Nucleus accumbens (tissue), 56 donors: ENCODE measurements at places on chromosomes 1 and 21.

- no peak for DNase-seq
Observed at GRCh38 chr1:13735168-13735930, 35.4 kb downstream of the PRDM2 start.

DNA sequence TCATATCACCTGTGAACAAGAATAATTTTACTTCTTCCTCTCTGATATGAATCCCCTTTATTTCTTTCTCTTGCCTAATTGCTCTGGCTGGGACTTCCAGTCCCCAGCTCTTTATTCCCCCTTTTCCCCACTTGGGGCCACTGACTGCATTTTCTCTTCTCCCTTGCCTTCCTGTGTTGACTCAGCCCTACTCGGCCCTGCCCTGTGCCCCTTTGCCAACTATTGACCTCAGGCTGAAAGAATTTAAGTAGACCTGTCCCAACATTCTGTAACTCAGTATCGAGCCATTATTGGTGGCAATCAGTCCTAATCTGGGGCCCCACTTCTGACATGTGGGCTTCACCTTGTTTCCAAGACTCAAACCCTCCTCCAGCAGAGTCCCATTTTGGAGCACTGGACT, 60.6 kb upstream of the STUM start:
- DNase-seq: no peak

DNA sequence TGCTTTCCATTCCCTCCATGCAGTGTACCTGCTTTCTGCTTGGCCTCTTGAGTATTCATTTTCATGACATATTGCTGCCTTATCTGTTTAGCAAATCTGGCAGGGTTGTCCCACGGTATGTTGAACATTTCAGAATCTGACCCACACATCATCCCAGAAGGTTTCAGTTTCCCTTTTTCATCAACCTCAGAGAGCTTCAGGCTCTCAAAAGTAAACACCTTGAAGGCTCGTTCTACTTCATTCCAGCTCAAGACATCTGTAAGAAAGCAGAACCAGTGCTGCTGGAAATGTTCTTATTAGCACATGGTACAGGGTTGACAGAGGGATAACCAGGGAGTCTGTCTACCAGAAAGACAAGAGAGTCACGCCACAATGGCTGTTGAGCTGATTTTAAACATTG, 103.6 kb downstream of the SPAG17 start:
- no peak for DNase-seq

DNA sequence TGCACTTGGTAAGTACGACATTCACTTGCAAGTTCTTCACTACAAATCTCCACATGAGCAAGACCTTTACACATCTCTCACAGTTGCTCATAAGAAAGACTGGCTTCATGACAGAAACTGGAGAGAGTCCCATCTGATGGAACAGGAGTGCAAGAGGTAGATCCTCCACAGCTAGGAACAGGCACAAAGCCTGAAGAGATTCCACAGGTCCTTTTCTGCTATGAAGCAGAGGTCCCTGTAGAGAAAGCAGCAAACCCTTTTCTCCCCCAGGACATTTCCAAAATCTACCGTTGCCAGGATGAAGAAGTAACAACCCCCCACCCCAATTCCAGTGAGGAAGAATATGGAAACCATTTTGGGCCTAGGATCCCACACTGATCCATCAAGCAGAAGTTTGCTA, 47.3 kb downstream of the EIF4G3 start:
- DNase-seq: no peak

DNA sequence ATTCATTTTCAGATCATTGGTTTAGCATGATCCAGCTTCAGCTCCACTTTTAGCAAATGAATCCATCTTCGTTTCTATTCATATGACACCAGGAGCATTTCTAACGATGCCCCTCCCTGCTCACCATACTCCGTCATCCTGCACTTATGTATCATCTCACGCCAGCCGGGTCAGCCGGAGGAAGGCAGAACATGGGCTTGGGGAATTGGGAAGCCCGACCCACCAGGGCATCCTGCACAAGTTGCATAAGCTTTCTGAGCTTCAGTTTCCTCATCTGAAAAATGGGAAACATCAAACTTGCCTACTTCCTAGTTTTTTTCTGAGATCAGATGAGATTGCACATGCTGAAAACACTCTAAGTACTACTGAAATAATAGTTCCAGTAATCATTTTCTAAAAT, 194.7 kb downstream of the AK5 start:
- no peak for DNase-seq

- no peak for DNase-seq
Observed at GRCh38 chr1:193320270-193320669, 133.9 kb upstream of the B3GALT2 start.

DNA sequence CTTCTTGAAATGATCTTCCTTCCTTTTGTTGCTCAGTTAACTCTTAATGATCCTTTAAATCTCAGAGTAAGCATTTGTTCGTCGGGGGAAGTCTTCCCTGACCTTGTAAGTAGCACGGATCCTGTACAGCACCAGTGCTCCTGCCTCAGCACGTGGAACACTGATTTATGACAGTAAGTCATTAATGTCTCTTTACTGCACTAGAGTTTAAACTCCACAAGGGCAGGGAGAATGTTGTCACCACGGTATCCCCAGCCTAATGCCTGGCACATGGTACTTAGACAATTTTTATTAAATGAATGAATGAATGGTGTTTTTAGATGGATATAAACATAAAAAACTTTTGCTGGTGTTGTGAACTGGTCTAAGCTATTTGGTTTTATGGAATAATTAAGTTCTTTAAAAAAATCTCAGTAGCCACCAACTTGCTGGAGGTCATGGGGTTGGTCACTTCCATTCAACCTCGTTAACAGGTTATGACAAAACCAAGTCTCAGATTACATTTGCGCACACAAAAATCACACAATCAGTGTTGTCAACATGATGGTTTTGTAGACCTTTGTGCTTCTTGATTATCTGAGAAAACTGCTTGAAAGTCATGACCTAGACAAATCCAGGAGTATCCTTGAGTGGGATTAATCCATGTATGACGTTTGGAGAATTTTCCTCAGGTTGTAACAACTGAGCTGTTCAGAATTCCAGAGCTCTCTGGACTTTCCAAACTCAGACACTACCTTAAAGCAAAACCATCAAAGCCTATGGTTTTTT, 326.9 kb downstream of the DUSP10 start:
- DNase-seq: no peak

DNA sequence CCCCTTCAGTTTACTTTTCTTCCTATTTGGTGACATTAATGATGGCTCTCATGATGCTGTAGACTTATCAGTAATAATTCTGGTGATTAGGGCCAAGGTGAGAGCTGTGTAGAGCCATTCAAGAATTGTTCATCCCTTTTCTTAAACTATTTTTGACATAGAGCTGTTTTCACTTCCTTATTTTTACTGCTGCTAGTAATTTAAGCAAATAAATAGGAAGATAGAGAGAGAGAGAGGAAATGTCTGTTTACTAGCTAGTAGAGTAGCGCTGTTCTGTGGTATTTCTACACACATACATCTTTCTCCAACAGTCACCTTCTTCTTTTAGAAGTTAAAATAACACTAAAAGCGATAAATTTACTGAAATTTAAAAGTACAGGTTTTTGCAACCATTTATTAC, 678.0 kb upstream of the ZP4 start:
- no peak for DNase-seq
